ENCODE measurements at places on chromosomes 2 and 18.
A peak's percentile ranks its signal among the peaks of the same experiment; 100 is the strongest.

GRCh38 chr18:74064510-74064909, 83.1 kb downstream of the FBXO15 start:
- DNase-seq, result no peak

- DNase-seq, result no peak
Observed at GRCh38 chr2:16666449-16666801, 791 bp upstream of the CYRIA start.

DNA sequence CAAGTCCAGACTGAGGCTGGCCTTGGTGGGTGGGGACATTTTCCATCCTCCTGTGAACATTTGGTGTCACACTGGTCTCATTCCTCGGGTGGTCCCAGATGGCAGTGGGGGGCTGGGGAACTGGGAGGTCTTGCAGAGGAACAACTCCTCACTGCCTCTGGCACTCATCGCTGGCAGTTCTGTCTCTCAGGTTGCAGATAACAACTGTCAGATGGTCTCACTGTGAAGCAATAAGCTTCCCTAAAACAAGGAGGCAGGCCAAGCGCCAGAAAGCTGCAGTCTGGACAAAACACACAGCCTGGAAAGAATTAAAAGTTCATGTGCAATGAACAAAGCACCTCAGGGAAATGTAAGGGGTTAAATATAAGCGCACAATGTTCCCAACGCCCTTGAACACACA, 78.1 kb downstream of the IRS1 start:
- DNase-seq, result no peak

GRCh38 chr2:102226171-102226570, 39.3 kb downstream of the IL1RL2 start:
- DNase-seq, result no peak

- DNase-seq, result no peak
Observed at GRCh38 chr18:51054764-51055163, 24.8 kb downstream of the SMAD4 start.

DNA sequence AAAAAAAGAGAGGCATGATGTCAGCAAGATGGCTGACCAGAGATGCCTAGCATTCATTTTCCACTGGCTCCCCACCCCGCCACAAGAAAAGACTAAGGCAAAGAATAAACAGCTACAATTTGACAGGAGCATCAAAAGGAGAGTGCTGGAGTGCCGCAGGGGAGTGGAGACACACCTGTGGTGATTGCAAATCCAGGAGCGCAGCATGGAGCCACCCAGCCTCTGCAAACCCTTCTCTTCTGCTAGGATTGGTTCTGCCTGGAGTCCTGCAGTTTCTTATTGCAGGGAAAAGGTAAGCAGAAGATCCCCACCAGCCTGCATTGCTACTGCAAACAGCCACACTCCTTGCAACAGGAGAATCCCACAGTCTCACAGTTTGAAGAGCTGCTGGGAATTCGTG, 26.1 kb downstream of the BOLL start:
- no peak for DNase-seq

- no peak for DNase-seq
Observed at GRCh38 chr2:31265234-31265633, 31.3 kb downstream of the EHD3 start.

DNA sequence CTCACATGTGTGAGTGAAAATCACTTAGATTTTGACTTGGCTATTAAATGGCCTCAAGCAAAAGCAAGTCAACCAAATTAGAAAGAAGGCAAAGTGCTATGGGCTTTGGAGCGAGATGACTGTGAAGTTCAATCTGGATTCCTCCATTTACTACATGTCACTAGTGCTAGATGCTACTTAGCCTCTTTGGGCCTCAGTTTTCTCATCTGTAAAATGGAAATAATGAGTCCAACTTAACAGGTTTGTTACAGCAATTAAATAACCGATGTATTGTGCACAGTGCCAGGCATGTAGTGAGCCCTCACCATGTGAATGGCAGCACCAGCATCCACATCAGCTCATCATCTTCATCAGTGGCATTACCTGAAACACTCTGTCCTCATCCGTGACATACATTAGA, 376.3 kb downstream of the MTX2 start:
- DNase-seq, result no peak

GRCh38 chr2:27379836-27380625, 503 bp downstream of the ZNF513 start:
- DNase-seq, result peak; percentile 88

GRCh38 chr2:162301151-162301804, 17.2 kb downstream of the IFIH1 start:
- DNase-seq, result peak; percentile 48

DNA sequence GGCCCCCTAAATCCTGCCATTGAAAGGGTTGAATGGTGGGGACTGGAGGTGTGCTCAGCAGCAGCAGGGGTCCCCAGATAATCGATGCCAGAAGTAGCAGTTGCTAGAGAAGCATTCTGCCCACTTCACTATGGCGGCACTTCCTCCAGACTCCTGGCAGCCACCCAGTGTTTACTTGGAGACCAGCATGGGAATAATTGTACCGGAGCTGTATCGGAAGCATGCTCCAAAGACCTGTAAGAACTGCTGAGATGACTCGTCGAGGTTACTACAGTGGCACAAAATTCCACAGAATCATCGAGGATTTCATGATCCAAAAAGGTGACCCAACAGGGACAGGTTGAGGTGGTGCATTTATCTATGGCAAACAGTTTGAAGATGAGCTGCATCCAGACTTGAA, 11.0 kb upstream of the GAREM2 start:
- DNase-seq, result no peak

DNA sequence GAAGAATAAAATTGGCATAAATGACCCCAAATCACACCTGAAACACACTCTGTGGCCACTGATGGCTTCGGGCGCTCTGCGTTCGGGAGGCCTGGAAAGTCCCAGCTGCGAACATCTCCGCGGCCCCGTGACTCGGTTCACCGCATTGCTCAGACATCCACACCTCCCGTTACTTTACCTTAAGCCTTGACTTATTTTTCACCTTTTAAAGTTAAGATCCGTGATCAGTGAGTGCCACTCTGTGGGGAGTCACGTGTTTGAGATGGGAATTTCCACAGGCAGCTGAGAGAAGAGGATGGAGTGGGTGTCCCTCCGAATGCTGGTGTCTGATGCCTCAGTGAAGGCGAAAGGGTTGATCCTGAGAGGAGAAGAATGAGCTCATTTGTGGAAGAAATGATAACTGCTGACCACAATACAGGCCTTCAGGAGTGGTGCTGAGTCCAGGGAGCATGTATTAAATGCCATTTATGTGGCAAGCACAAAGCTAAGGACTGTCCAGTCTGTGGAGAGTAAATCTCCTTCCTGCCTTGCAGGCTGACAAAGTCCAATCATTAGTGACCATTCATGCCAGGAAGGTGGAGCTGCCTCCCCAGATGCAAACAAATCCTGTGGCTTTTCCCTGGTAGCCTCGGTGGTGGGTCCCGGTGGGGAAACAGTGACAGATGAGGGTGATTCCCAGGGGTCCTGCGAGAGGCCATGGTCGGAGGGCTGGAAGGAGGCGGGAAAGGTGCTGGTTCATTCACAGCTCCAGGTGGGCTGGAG, 168.8 kb downstream of the RTP5 start:
- DNase-seq, result no peak

DNA sequence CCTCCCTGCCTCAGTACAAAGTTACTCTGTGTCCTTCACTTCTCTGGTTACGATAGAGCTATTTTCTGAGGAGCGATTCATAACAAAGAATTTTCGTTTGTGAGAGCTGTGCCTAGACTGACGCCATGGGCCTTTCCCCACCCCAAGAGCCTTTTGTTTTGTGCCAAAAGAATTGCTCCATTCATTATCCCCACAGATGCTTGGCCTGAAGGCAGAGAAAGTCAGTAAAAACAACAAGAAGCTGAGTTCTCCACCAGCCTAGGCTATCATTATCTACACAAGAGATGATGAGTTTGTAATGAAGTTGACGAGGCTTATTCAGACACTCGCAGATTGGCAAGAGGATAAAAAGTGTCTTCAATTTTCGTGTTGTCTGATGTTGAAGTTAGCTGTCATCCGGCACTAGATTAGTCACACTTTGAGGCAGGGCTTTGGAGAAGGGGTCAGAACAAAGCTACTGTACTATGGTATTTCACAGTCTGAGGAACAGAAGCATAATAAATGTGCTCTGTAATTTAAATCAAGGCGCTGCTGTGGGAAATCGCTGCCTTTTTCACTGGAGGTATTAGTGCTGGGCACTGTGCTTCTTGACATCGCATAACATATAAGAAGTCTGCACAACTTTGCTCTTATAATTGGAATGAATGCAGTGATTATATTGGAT, 278.4 kb upstream of the FIGN start:
- peak; percentile 94 for DNase-seq

DNA sequence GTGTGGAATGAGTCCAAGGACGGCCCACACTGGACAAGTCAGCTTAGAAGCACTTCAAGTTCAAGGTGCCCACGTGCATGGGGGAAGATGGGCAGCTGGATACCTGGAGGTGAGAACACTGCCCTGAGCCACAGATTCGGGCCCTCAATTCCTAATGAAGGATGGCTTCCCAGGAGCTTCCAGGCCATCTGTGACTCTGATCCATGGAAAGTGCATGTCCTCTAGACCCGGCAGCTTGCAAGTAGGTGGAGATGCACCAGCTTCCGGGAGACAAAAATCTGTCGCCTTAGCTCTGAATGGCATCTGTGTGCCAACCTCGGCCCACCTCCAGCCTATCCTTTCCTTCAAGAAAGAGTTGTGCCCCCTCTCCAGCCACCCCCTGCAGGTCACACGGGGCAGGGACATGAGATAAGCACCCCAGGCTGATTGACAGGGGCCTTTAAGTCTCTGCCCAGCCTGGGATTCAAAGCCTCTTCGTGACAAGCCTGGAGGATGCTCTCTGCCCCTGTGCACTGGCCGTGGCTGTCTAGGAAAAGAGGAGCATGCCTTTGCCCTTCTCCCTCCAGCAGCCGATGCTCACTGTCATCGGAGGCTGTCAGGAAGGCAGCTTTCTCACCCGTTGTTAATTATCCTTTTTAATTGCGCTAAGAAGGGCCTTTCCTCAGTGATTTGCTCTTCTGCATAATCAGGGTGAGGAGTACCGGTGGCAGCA, 65.5 kb downstream of the BIN1 start:
- no peak for DNase-seq

DNA sequence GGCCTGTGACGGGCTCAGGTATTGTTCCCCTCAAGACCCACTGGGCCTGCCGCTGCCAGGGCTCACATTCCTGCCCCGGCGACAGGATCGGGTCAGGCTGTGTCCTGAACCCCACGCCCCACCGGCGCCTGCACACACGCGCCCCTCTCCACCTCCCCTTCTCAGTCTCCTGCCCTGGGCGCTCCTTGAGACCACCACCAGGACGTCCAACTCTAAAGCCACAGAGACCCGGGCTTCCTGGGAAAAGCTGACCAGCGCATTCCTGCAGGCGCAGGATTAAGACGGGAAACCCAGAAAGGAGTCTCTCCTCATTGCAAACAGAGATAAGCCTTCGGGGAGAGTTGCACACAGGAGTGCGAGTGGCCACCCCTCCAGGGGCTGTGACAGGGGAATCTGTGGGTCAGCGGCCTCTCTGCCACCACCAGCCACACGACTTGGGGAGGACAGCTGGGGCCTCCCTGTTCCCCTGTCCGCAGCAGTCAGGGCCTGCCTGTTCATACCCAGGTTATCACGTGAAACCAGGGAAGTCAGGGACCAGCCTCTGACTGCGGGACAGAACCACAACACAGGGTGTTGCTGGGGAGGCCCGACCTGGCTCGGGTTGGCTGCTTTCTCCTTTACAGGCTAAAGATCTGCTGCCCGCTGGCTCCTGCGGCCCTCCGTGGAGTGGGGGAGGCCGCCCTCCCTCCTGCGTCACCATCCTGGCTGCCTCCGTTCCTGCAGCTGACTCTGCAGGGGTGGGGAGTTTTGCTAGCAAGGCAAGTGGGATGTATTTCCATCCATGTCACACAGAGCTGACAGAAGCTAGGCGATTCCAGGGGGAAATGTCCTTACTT, 88.8 kb downstream of the ZCCHC2 start:
- no peak for DNase-seq

DNA sequence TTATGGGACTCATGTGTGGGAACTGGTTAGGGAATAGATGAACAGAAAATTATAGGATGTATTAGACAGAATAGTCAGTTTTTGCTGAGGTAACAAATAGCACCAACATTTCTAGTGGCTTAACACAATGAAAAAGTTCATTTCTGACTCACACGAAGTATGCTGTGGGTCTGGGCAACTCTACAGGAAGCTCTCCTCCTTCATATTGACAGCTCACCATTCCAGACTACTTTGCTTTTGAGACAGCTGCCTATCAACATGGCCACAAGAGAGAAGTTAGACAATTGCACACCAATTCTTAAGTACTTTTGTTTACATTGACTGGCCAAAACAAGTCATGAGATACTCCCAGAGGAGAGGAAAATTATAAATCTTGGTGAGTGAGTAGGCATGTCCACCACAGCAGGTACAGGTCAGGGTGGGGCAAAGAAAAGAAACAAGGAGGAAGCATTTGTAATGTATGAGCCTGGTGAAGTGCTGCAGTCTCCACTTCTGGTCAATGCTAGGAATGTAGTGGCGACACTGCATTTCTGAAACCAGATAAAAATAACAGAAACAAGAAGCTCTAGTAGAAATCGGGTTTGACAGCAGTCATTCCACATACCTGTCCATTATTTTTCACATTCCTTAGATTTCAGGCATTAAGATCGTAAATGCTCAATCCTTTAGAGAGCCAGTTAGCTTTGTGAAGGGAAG, 141.6 kb downstream of the ICOS start:
- DNase-seq, result no peak

DNA sequence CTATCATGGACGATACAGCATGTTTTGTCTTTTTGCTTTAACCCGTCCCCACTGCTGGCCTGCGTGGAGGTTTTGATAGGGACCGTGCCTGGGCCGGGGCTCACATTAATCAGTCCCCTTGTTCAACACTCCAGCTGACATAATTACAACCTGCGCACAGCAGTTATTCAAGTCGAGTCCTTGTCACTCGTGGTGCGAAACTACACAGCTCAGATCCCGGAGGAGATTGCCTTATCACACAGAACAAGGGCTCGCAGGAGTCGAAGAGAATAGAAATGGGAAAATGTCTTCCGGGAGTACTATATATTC, 304.4 kb downstream of the ZNF407 start:
- no peak for DNase-seq

DNA sequence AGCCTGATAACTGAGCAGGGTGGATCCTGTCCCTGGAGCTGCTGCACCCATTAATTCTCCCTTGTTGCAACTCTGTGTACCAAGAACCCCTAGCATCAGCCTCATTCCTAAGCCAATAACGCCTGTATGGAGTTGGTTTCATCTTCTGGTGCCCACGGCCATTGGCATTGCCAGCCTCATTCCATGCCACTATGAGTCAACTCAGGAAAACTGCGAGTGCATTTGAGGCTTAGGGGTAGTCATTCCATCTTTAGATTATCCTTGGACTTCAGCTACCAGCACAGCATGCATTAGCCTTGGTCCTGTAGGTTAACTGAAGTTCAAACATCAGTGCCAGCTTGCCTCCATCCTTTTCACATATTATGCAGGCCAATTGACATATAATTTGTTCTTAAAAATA, 1.4 kb upstream of the TRIM54 start:
- no peak for DNase-seq

- DNase-seq, result no peak
Observed at GRCh38 chr2:103805746-103806145, 1043.9 kb downstream of the TMEM182 start.

All from hippocampal formation (tissue), 2 donors.